ENCODE measurements at places on chromosomes 3 and 15.

GRCh38 chr3:148816427-148816826 lies 11.2 kb upstream of the CPB1 start:
- DNase-seq: no peak

DNA sequence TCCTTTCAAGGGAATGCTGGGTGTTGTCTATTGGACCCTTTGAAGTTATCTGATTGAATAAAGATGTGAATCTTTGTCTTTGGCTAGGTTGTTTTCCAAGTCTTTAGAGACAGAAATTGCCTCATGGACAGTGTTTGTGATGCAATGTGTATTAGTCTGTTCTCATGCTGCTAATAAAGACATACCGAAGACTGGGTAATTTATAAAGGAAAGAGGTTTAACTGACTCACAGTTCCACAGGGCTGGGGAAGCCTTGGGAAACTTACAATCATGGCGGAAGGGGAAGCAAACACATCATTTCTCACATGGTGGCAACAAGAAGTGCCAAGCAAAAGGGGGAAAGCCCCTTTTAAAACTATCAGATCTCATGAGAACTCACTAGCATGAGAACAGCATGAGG lies 88.8 kb upstream of the PLXND1 start:
- DNase-seq: no peak

DNA sequence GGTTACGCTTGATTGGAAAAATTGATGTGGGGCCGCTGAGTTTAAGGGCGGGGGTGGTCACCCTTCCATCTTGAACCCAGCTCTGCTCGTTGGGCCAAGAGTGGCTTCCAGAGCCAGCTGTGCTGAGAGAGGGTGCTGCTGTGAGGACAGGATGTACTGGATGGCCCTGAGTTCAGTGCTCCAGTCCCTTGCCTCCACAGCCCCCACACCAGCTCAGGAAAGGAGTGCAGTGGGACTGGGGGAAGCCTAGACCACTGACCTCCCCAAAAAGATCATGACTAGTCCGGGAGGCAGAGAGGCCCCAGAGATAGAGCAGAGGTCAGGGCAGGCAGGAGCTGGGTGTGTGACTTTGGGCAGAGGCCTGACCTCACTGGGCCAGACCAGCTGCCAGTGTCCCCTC lies 4.0 kb upstream of the PTH1R start:
- DNase-seq: no peak

DNA sequence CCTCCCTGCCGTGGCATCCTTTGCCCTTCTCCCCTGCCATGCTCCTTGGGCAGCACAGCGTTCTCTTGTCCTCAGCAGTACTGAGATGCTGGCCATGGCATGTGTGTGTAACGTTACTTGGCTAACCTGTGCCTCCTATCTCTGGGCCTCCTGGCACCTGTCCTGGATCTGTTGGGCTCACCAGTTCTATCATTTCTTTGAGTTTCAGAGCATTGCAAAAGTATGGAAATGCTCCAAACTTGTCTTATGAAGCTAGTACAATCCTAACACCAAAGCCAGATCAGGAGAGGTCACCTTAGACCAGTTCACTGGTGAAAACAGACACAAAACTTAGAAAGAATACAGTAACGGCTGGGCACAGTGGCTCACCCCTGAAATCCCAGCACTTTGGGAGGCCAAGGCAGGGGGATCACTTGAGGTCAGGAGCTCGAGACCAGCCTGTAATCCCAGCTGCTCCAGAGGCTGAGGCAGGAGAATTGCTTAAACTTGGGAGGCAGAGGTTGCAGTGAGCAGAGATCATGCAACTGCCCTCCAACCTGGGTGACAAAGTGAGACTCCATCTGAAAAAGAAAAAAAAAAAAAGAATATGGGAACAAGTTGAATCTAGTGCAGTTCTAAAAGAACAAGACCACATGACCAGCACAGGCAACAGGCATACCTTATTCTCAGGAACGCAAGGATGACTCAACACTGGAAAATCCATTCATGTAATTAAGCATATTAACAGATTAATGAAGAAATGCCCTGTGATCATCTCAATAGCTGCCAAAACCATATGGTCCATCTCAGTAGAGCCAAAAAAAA lies 62.4 kb upstream of the TRPM1 start:
- no peak for DNase-seq

- no peak for DNase-seq
These were observed 1.1 kb downstream of the SLCO2A1 start for GRCh38 chr3:134028486-134029255.

DNA sequence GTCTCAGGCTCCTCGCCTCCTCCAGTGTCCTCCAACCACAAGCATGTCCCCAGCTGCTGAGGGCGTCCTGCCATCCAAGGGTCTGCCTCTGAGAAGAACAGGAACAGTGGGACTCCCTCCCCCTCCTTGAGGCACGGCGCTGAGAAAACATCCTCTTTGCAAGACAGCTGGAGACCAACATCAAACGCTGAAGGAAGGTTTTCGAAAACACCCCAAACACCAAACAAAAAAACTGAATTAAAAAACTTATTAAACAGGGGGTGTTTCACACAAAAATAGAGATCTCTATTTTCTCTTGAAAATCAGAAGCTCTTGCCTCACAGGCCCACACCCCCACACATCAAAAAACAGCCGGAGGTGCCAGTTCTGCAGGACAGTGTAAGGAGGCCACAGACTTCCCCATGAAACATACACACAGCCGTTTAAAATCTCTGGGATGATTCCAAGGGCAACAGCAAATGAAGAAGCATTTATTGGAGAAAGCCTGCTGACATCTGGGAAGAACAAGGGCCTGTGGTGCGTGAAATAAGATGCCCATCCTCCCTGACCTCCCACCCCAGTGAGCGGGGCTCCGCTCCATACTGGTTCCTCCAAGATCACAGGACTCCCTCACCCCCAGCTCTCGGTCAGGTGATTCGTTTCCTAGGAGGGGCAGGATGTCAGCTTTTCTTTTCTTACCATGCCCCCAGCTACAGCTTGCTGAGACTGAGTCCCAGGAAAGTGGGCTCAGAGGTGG lies 71.3 kb downstream of the NUP210 start:
- DNase-seq: no peak

DNA sequence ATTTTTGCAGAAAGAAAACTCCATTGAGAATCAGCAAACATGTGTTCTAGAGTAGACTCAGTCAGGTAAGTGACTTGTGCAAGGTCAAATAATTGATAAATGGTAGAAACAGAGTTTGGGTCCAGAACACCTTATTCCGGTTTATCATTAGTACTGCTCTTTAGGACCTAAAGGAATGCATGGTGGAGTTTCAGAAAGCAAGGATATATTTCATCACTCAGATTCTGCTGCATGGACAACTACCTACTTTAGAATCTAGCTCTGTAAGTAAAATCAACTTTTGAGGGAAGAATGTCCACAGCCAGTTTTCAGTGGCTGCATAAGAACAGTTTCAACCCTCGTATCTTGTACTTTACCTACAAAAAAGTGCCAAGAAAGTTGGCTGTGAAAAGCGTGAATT lies 43.6 kb downstream of the TIMP4 start:
- DNase-seq: no peak

DNA sequence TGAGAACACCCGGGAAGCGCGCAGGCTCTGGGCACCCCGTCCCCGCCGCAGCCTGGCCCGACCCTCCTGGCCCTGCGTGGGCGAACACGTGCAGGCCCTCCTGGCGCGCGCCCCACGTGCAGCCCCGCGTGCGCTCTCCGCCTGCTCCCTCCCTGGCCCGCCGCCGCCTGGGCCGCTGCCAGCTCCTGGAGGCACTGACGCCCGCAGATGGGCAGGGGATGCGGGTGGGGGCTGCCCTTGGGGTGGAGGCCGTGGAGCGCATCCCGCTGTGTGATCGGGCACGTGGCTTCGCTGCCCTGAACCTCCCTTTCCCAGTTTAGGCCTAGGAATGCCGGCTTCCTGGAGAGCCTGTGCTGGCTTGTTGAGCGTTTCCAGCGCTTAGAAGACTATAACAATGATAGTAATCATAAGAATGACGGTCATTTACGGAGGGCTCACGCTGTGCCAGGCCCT lies 104.6 kb upstream of the SLC6A6 start:
- no peak for DNase-seq

DNA sequence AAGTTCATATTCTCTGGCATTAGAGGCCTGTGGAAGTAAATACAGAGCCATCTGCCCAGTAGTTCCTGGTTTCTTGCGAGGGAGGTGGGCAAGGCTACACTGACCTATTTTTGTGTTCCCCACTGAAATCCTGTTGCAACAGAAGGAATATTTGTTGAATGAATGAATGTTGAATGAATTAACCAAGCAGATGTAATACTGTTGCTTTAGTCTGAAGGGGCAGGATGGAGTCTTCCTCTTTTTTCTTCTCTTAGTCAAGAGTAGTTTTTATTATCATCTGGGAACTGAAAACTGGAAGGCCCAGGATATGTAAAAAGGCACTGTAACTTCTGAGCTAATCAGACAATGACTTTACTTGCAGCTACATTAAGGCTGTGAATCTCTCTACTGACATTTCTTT lies 17.1 kb downstream of the BLOC1S6 start:
- DNase-seq: no peak

- DNase-seq: no peak
These were observed 258.3 kb downstream of the IL5RA start for GRCh38 chr3:2851835-2852234.

DNA sequence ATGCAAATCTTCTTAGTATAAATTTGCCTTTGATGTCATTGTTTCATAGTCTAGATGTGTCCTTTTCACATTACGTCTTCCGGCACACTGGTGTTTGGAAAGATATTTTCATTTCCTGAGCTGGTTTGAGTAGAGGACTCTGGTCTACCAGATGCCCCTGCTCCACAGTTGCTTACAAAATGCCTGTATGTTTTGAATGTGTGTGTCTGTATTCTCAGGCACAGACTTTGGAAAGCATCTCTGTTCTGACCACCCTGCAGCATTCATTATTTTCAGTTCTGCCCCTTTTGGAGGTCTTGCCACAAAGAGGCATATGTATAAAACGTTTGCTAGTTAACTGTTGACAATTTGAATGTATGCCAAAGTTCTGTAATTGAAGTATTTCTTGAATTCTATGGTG lies 236.0 kb upstream of the GOLIM4 start:
- DNase-seq: no peak

- DNase-seq: peak; percentile 35
These were observed 296.8 kb downstream of the DOCK3 start for GRCh38 chr3:50971487-50971924.

DNA sequence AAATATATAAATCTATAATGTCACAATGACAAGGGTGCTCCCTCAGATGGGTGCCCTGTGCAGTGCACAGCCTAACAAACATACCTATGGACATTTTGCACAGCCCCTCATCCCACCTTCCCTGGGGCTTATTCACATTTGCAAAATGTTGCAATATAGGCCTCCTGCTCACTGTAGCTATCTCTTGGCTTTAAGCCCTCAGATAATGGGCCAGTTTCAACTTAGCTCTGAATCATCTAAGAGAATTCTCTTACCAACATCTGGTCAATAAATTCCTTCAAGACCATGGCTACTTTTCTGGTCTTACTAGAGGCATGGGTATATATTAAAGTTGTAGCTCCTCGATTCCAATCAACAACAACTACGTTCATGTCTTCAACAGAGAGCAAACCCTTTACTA lies 17.9 kb downstream of the LIPH start:
- DNase-seq: no peak

- no peak for DNase-seq
These were observed 33.6 kb upstream of the OCA2 start for GRCh38 chr15:28132524-28133275.

DNA sequence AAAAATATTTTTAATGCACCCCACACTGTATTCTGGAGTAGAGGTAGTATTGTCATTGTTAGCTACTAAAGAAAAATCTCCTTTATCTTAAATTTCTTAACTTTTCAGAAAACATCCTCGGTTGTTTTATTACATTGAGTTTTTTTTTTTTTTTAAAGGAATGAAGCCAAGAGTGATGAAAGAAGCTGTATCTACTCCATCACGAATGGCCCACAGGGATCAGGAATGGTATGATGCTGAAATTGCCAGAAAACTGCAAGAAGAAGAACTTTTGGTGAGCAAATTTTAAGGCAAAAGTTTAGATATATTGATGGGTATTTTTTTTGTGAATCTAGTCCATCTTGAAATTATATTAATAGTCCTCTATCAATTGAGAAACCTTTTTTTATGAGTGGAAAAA lies 49.7 kb upstream of the UTS2B start:
- no peak for DNase-seq

GRCh38 chr3:123202451-123202850 lies 708 bp downstream of the SEC22A start:
- no peak for DNase-seq

- no peak for DNase-seq
These were observed 192.4 kb upstream of the IL12A start for GRCh38 chr3:159796226-159796625.

- DNase-seq: no peak
These were observed 37.6 kb upstream of the SFMBT1 start for GRCh38 chr3:53083521-53083920.

DNA sequence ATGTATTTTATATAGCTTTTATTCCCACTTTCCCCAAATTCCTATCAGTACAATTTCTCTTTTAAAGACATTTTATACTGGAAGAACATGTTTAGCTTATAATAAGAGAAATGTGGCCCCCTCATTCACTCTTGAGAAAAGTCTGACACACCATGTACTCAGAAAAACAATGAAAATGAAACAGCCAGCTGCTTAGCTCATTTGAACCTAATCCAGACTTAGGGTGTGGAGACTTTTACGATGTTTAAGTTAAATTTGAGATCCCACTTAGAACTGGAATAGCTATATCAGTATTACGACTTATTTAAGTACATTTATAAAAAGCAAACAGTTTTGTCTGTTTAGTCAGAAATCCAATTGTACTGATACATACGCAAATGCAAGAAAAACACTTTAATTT lies 252.3 kb upstream of the ARRDC4 start:
- DNase-seq: no peak

DNA sequence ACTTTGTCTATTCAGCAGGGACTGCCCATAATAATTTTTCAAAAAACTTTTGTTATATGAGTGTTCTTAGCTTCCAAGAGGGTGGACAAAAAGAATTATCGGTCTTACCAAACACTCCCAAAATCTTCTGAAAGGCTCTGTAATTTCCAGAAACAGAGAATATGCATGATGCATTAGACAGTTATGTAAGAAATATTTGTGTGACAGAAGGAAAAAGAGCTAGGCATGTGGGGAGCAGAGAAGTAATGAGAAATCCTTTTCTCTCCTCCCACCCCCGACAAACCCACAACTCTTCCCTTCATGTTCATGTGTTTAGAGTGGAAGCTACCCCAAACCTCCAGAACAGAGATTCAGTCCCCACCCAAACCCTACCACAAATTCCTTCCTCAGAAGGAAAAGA lies 86.8 kb downstream of the MYO5A start:
- DNase-seq: no peak

- no peak for DNase-seq
These were observed 146.6 kb downstream of the CHSY1 start for GRCh38 chr15:101105059-101105891.
